ENCODE measurements at places on chromosomes 6 and 20. TPM values are rescaled to one million over a fixed set of nuclear protein-coding genes. Genes with fewer than 3 reads are reported as not detected.
A peak's percentile ranks its signal among the peaks of the same experiment; 100 is the strongest.

SLC35D3 gene
- total RNA-seq = not detected

OR12D3 gene
- not detected for total RNA-seq

BPIFB2 gene
- not detected for total RNA-seq

USP49 gene
- 2.5 TPM for total RNA-seq

DNA sequence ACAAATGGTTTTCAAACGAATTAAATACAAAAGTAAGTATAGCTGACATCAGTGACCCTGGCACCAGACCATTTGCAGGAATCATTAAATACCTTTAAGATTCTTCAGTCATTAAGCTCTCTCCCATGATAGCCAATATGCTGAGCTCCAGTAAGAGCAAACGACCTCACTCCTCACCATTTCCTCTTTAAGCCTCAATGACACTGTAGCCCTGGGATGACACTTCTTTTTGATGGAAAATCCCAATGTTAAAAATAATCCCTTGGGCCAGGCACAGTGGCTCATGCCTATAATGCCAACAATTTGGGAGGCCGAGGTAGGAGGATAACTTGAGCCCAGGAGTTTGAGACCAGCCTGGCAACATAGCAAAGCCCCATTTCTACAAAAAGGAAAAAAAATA is 3.3 kb upstream of the SGK1 start:
- DNase-seq = no peak
- H3K4me1 ChIP-seq = peaks cover 17% of the 10 kb centered on the region
- no peaks in the 10 kb centered on the region for H3K27me3 ChIP-seq
- H3K36me3 ChIP-seq = no peaks in the 10 kb centered on the region
- no peak overlapping the region for H3K27ac ChIP-seq
- H3K4me3 ChIP-seq = no peak overlapping the region

DNA sequence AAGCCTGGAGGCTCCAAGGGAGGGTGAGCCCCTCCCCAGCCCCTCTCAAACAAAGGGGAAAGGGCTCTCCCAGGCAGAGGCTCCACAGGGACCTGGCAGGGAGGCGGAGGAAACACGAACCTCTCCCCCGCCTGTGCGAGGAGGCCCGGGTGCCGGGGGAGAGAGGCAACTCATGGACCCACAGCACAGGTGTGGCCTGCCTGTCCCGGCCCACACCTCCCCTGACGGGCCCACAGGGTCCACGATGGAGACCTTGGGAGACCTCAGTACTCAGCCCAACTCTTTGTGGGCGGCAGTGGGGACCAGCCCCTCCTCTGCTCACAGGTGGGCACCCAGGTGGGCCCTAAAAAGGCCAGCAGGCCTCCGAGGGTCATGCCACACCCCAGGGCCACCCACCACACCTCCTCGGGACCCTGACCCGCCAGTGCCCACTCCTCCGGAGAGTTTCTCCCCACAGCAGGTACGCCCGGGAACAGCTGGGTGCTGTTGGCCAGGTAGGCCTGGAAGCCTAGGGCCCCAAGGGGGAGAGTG is 12.2 kb downstream of the LAMA5 start:
- H3K4me1 ChIP-seq = peaks cover 79% of the 10 kb centered on the region
- H3K36me3 ChIP-seq = peaks cover 14% of the 10 kb centered on the region
- H3K27ac ChIP-seq = peak overlapping the region; percentile 93
- no peak for DNase-seq

DNA sequence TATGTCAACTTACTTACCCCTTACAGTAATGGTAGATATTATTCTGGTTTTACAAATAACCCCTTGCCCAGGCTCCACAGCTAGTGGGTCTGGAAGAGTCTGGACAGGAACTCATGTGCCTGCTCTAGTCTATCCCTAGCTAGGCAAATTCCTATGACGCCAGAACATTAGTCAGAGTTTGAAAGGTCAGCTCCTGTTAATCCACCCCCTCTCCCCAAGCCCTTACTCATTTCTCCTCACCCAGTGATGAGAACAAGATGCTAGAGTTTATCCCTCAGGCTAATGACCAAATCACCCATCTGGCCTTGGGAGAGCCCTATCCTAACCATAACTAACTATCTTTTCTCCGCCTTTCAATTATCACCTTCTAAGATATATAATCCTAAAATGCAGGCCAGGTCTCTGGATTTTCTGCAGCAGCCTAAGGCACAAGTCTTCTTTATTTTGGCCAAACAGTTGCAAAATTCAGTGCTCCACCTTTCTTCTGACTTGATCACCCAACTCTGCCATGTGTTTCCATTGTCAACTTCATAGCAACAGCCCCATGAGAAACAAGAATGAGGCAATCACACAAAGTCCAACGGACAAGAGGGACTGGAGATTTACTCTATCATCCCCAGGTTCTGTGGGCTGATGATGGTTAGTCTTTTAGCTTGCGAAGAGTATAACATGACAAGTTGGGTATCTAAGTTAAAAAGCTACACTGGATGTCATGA is 113.3 kb downstream of the TASP1 start:
- H3K27ac ChIP-seq = no peak overlapping the region
- no peak for DNase-seq
- no peaks in the 10 kb centered on the region for H3K4me1 ChIP-seq
- no peaks in the 10 kb centered on the region for H3K36me3 ChIP-seq
- H3K27me3 ChIP-seq = no peaks in the 10 kb centered on the region

- no peak for DNase-seq
- H3K4me1 ChIP-seq = no peaks in the 10 kb centered on the region
- H3K36me3 ChIP-seq = no peaks in the 10 kb centered on the region
- H3K27me3 ChIP-seq = no peaks in the 10 kb centered on the region
- no peak overlapping the region for H3K4me3 ChIP-seq
These were observed 25.0 kb downstream of the KIF3B start for GRCh38 chr20:32302507-32302872.

- H3K36me3 ChIP-seq = no peaks in the 10 kb centered on the region
- no peaks in the 10 kb centered on the region for H3K4me1 ChIP-seq
- no peak overlapping the region for H3K27ac ChIP-seq
- no peak overlapping the region for H3K4me3 ChIP-seq
- no peaks in the 10 kb centered on the region for H3K27me3 ChIP-seq
These were observed 27.6 kb downstream of the DCDC2 start for GRCh38 chr6:24330137-24330732.

GRCh38 chr6:7505189-7505699 is 36.2 kb upstream of the DSP start:
- no peaks in the 10 kb centered on the region for H3K27me3 ChIP-seq
- DNase-seq = no peak
- peaks cover 2% of the 10 kb centered on the region for H3K4me1 ChIP-seq
- H3K36me3 ChIP-seq = no peaks in the 10 kb centered on the region
- H3K4me3 ChIP-seq = no peak overlapping the region

- no peak overlapping the region for H3K4me3 ChIP-seq
- no peak overlapping the region for H3K27ac ChIP-seq
- DNase-seq = no peak
- H3K36me3 ChIP-seq = no peaks in the 10 kb centered on the region
These were observed 126.1 kb upstream of the CARMIL1 start for GRCh38 chr6:25153079-25153478.

- peak; percentile 62 for DNase-seq
- H3K36me3 ChIP-seq = no peaks in the 10 kb centered on the region
- no peak overlapping the region for H3K27ac ChIP-seq
- no peaks in the 10 kb centered on the region for H3K27me3 ChIP-seq
- no peaks in the 10 kb centered on the region for H3K4me1 ChIP-seq
These were observed 18.9 kb downstream of the ZNF831 start for GRCh38 chr20:59182401-59183044.

DNA sequence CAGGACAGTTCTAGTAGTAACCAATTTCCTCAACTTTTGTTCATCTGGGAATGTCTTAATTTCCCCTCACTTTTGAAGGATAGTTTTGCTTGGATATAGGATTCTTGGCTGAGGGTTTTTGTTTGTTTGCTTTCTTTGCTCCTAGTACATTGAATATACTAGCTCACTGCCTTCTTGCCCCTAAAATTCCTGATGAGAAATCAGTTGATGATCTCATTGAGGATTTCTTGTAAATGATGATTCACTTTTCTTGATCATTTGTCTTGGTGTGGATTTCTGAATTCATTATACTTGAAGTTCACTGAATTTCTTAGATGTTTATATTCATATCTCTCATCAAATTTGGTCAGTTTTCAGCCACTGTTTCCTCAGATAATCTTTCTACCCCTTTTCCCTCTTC is 49.1 kb upstream of the PRDM1 start:
- no peak for DNase-seq
- no peak overlapping the region for H3K4me3 ChIP-seq
- H3K4me1 ChIP-seq = no peaks in the 10 kb centered on the region
- no peaks in the 10 kb centered on the region for H3K36me3 ChIP-seq

DNA sequence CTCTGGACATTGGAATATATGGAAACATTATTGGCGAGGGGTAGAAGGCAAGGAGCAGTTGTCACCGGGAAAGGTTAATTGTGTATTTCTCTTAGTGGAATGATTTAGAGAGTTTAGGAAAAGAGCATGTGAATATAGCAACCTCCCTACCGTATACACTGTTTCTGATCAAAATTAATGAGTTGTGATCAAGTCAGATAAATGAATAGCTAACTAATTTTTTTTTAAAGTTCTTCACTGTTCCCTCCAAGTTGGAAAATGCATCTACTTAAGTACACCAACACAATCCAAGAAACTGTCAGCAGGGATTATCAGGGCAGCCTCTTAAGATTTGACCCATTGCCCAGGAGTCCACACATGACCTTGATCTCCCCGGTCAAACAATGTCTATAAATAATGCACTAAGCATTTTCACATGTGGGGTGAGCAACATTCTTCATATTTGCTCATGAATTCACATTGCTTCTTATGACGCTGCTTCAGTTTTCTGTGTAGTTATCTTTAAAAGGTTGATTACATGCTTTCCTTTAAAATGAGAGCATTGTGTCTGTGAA is 680.8 kb upstream of the NRSN1 start:
- no peak overlapping the region for H3K4me3 ChIP-seq
- no peaks in the 10 kb centered on the region for H3K27me3 ChIP-seq
- H3K4me1 ChIP-seq = peaks cover 34% of the 10 kb centered on the region
- H3K36me3 ChIP-seq = no peaks in the 10 kb centered on the region
- no peak for DNase-seq

DNA sequence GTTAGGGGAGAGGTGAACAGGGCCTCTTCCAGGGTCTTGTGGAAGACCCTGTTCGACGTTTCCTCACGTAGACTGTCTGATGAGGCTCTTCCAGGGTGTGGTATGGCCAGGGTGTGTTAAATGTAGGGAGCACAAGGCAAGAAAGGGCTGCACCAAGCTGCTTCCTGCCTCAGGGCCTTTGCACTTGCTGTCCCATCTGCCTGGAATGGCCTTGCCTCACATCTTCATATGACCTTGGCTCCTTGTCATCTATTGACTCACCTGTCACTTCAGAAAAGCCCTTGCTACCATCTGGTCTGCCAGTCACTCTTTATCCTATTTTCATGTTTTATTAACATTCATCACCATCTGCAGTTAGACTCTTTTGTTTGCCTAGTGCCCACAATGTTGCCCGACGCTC is 31.0 kb downstream of the E2F3 start:
- no peak for DNase-seq
- H3K27ac ChIP-seq = no peak overlapping the region
- peaks cover 4% of the 10 kb centered on the region for H3K36me3 ChIP-seq
- peaks cover 5% of the 10 kb centered on the region for H3K4me1 ChIP-seq

DNA sequence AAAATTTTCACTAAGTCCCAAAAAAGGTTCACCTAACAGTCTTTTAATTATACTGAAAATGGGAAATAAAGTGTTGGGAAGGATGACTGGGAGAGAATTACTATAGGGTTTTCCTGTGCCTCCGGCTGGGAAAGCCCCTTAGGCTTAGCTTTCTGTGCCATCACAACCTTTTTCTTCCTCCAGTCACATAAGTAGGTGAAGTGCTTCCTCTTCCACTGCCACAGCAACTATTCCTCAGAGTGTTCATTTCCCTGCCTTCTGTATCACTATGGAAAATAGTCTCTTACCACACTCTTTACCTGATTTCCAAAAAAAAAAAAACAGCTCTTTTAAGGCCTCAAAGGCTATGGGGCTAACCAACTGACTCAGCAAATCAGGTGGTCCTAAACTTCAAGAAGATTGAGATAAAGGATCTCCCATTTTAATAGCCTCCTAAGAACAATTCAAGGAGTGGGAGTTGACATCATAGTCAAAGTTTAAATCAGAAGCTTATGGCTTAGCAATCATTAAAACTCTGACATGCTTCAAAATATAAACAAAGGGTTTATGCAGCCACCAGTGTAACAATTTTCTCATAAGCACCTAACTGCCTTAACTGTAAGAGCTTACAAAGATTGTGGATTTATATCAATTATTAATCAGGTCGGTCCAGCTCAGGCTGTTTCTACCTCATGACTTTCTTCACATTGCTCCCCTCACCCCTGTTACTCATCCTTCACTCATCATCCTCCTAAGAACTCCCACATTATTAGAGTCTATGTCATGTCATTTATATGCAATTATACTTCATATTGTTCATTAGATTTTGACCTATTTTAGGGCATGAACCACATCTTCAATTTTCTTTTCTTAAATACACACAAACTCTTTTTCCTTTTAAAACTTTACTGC is 95.3 kb downstream of the RNGTT start:
- H3K27ac ChIP-seq = no peak overlapping the region
- no peaks in the 10 kb centered on the region for H3K4me1 ChIP-seq
- no peak for DNase-seq
- no peak overlapping the region for H3K4me3 ChIP-seq
- H3K36me3 ChIP-seq = no peaks in the 10 kb centered on the region

- no peak overlapping the region for H3K4me3 ChIP-seq
- no peak for DNase-seq
- peaks cover 18% of the 10 kb centered on the region for H3K4me1 ChIP-seq
- no peaks in the 10 kb centered on the region for H3K27me3 ChIP-seq
- H3K36me3 ChIP-seq = no peaks in the 10 kb centered on the region
These were observed 218.6 kb downstream of the OGFRL1 start for GRCh38 chr6:71507183-71507582.

DNA sequence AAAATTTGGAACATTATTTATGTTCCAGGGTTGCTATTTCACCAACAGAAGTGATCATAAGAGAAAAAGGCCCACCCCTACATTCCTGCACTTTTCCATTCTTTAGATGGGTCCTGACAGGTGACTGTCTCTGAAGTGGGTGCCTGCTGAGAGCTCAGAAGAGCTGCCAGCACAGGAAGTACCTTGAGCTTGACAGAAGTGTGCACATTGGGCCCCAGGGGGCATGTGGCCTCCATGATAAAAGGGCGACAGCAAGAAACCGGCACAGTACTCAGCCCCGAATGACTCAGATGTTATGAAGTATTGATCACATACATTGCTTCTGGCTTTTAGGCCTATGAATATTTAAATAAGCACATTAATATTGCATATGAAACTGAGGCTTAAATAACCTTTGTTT is 150.4 kb downstream of the PCSK2 start:
- no peak overlapping the region for H3K27ac ChIP-seq
- no peaks in the 10 kb centered on the region for H3K4me1 ChIP-seq
- H3K4me3 ChIP-seq = no peak overlapping the region
